ENCODE measurements at places on chromosomes 1 and 21.

GRCh38 chr1:89286549-89287180, 14.0 kb upstream of the GBP5 start:
- no peak for DNase-seq

GRCh38 chr21:26833460-26833939, 11.7 kb downstream of the ADAMTS1 start:
- DNase-seq: no peak

DNA sequence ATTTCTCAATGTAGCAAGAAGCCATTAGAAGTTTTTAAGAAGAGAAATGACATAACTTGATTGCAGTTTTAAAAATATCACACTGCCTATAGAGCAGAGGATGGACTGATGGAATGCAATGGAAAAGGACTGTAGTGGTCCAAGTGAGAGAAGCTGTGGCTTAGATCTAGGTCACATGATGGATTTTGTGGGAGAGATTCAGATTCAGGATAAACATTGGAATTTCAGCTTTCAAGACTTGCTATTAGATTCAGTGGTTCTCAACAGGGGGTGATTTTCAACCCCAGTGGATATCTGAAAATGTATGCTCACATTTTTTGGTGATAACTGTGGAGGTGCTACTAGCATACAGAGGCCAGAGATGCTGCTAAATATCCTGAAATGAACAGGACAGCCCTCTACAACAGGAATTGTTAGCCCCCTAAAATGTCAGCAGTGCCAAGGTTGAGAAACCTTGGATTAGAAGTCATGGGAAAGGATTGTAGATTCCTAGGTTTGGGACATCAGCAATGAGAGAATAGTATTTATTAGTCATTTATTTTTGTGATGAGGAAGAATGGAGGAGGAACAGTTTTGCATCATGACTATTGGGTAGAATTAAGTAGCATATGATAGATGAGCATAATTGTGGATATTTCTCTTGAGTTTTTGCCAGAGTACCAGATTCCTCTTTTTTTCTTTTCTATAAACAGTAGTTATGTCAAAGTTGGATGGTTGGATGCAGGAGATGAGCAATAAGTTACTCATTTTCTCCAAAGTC, 30.1 kb upstream of the KCNK2 start:
- peak; percentile 30 for DNase-seq

DNA sequence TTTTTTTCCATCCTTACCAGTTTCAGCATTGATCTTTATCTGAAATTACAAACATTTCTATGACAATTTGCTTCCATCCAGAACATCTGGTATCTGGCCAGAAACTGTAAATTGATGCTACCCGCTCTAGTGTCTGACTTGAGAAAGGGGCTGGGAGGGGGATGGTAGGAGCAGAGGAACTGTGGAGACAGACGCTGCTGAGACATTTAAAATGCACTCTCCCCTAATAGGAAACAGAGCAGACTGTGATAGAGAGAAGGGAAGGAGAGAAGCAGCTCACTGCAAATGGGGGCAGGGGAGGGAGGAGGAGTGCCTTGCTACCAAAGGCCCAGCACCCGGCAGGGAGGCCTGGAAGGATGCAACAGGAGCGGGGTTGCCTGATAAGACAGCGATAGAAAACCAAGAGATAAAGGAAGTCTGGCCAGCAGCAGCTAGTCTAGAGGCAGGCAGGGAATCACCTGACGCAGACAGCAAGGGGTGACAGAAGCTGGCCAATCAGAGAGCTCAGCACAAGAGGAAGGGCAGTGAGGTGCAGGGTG, 195.5 kb upstream of the NFIA start:
- DNase-seq: no peak

GRCh38 chr1:68213843-68214242, 18.5 kb downstream of the WLS start:
- peak; percentile 76 for DNase-seq

- no peak for DNase-seq
Measured at GRCh38 chr21:39175665-39176064, 7.6 kb downstream of the PSMG1 start.

DNA sequence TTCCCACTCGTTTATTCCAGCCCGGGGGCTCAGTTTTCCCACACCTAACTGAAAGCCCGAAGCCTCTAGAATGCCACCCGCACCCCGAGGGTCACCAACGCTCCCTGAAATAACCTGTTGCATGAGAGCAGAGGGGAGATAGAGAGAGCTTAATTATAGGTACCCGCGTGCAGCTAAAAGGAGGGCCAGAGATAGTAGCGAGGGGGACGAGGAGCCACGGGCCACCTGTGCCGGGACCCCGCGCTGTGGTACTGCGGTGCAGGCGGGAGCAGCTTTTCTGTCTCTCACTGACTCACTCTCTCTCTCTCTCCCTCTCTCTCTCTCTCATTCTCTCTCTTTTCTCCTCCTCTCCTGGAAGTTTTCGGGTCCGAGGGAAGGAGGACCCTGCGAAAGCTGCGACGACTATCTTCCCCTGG, 716 bp downstream of the OLIG2 start:
- DNase-seq: no peak

- no peak for DNase-seq
Measured at GRCh38 chr1:209364716-209365115, 218.8 kb upstream of the CAMK1G start.

All from astrocyte of the spinal cord (primary cell).